ENCODE measurements at places on chromosomes 2 and 18.

- DNase-seq, result no peak
These were observed 258.5 kb downstream of the TWIST2 start for GRCh38 chr2:239106314-239106908.

DNA sequence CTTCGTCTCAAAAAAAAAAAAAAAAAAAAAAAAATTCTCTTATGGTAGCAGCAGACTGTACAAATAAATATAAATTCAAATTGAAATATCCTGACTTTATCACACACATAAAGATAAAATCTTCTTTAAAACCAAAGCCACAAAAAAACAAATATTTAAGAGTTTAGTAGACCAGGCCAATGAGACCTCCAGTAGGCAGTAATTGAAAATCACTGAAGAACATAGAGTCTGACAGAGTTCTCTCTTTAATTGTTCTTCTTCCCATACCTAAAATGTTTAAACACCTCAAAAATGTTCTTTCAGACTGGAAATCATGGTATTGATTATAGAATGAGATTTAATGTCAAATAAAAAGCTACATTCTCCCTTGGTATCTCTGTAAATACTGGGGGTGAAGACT is 20.8 kb downstream of the PRPF40A start:
- DNase-seq, result no peak

- DNase-seq, result no peak
These were observed 77.5 kb upstream of the FZD5 start for GRCh38 chr2:207847098-207847806.

GRCh38 chr2:174682578-174683391 is 81.5 kb downstream of the CHRNA1 start:
- peak; percentile 38 for DNase-seq

GRCh38 chr2:36606925-36607324 is 9.0 kb upstream of the FEZ2 start:
- DNase-seq, result no peak

DNA sequence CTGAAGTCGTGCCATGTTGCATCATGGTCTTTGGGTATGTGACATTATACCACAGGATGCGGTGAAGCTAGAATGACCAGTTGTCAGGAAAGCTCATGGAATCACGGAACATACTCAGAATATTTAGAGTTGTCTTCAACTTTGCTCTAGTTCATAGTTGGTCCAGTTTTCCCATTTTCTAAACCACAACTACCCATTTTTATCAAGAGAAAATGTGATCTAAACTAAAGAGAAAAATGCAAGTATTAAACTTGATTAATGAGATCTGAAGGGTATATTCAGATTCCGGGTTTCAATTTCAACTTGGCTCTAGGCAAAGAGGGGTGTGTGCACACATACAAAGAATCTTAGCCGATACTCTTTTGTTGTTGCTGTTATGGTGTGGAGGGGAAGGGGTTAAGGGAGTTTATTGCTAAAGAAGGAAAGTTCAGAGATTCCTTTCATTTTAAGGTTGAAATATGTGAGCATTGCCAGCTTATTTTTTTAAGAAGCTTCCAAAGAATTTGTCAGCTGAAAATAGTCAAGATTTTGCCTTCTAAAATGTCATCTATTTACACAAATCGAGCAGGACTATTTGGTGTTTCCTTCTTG is 516.6 kb upstream of the ZEB2 start:
- no peak for DNase-seq

GRCh38 chr2:203675086-203675485 is 31.4 kb upstream of the CD28 start:
- DNase-seq, result no peak

DNA sequence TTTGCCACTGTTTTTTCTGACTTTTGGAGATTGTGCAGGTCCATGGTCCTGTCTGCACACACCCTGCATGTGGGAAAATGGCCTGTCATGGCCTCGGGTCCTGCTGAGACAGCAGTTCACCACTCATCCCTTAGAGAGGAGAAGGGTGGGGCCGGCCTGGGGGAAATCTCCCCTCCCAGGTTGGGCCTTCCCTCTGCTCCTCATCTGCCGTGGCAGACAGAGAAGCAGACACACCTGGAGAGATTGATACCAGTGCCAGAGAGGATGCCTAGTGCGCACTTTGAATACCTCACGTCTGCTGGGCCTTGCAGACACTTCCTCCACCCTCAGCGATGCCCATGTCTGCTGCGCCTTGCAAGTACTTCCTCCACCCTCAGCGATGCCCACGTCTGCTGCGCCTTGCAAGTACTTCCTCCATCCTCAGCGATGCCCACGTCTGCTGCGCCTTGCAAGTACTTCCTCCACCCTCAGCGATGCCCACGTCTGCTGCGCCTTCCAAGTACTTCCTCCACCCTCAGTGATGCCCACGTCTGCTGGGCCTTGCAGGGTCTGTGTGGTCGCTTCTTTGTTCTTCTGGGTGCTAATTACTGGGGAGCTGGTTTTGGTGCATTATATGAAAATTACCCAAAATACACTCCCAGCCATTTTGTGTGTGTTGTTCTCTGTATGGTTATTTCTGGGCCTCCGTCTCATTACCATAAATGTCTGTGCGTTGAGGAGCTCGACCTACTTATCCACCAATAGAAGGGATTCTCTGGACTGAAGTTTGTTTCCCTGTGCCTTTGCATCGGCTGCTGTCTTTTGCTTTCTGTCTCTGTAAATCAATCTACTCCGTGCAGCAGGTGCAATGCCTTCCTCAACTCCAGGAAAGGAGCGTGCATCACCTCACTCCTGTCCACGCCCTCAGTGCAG is 186.9 kb upstream of the PXDN start:
- no peak for DNase-seq

- DNase-seq, result no peak
These were observed 15.2 kb downstream of the SMAD2 start for GRCh38 chr18:47915229-47915628.

DNA sequence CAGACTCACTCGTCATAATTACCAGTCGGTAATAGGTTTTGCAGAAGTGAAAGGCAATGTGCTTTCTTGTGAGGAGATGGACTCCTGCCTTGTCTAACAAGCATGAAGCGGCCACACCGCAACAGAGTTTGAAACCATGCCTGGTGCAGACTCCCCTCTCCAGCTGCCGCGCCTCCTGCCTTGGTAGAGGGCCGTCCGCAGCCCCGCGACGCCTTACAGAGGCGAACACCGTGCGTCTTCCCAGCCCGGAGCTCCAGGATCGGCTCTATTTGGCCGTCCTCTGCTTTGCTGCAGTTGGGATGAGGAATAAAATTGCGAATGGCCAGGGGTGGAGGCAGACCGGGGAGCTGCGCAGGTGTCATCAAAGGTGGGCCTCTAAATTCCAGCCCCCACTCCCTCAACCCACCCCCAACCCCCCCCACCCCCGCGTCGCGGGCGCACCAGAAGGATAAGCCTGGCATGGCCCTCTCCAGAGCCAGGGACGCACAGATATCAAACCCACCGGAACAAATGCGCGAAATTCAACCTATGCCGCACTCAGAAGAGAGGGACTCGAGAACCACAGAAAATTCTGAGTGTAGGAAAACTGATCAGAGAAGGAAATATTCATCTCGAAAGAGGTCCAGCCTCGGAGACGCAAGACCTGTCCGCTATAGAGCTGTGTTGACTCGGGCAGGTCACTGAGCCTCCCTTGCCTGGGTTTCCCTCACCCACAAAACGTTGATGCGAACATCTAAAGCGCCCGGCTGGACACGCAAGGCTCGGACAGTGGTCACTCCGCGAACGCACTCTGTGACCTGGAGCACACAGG is 1.1 kb downstream of the TRABD2A start:
- DNase-seq, result no peak

GRCh38 chr18:23351521-23351920 is 101.6 kb upstream of the RIOK3 start:
- DNase-seq, result no peak

GRCh38 chr2:60379684-60380083 is 173.8 kb downstream of the BCL11A start:
- no peak for DNase-seq

DNA sequence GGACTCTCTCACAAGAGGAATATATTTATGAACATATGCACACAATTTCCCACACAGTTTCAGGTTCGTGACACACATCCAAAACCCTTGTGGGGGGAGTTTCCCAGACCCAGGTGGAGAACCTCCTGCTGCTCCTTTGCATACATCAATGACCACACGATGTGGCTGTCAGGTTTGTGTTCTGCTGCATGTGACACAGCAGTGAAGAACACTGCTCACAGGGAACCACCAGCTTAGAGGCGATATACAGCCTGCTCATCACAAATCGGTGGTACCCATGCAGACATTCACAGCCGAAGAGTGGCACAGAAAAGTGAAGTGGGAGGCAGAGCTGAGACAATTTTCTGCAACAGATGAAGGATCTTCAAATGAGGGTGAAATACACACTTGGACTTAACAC is 175.6 kb upstream of the ZFP36L2 start:
- DNase-seq, result no peak

DNA sequence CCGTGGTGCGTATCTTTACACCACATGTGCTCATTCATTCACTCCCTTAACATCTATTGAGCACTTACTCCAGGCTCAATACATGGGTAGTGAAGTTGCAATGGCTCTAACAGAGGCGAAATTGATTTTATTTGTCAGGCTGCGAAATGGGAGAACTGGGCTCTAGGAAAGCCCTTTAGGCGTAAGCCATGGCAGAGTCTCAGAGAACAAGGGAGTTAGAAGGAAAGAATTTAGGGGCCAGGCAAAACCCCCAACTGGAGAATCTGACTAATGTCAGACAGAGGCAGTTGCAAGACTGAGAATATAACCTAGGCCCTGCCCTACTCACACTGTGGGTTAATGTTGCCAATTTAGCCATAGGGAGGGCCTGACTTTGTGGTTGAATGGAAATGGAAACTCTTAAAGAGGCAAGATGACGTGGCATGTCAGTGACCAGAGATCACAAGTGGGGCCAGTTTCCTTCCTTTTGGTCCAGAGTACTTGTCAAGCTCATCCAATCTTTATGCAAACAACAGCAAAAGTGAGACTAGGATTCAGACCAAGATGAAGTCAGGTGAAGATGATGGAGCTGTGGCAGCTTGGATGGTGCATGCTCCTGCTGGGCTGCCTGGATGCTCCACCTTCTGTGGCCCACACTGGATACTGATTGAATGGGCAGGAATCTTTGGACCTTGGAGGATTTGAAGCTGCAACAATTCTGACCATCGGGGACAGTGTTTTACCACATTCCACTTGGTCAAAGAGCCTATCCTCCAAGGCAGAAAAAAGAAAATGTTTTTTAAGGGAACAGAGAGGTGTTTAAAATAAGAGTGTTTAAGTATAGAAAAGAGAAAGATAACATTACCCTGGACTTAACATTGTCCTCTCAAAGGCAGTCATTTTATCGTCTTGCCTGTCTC is 92.2 kb downstream of the CAPN13 start:
- no peak for DNase-seq

GRCh38 chr18:10562773-10563160 is 36.9 kb downstream of the NAPG start:
- no peak for DNase-seq

DNA sequence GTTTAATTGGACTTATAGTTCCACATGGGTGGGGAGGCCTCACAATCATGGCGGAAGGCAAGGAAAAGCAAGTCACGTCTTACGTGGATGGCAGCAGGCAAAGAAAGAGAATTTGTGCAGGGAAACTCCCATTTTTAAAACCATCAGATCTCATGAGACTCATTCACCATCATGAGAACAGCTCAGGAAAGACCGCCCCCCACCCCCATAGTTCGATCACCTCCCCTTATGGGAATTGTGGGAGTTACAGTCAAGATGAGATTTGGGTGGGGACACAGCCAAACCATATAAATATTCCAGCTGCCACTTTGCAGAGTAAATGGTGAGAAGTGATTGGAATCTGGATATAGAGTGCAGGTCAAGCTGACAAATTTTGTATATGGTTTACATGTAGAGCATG is 187.4 kb downstream of the ARL4C start:
- no peak for DNase-seq

- DNase-seq, result no peak
These were observed 25.7 kb downstream of the RRM2 start for GRCh38 chr2:10148268-10148667.

DNA sequence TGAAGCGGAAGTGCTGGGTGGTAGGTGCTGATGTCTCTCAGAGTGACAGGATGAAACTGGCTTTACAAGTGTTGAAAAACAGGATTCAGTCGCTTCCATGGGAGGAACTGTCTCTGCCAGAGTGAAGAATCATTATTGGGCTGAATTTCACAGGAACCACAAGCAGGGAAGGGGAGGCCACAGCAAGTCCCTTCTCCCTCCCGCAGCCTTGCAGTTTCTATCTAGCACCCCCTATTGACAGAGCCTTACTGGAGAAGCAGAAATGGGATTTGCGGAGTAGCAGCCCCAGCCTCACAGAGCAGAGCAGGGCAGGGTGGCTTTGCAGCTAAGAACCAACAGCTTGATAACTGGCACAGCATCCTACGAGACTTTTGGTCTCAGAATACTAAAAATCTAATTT is 33.3 kb upstream of the RMP24 start:
- DNase-seq, result no peak

DNA sequence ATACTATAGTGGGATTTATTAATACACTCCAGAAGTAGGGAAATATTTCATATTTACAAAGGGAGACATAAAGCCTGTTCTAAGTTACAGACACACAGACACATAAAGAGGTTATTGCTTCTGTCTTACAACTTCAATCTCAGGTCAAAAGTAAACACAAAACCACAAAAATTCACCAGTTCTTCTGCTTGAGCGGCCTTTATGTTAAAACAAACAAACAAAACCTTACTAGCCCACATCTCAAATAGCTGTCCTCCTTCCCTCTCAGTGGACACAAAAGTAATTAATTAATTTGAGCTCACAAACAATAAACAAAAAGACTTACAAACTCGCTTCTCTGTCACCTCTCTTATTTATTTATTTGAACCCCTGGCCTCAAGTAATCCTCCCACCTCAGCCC is 1.5 kb upstream of the ASNSD1 start:
- no peak for DNase-seq

- DNase-seq, result no peak
These were observed 7.5 kb downstream of the C2orf49 start for GRCh38 chr2:105344704-105345345.

GRCh38 chr18:54946149-54946581 is 13.1 kb downstream of the CCDC68 start:
- DNase-seq, result no peak

DNA sequence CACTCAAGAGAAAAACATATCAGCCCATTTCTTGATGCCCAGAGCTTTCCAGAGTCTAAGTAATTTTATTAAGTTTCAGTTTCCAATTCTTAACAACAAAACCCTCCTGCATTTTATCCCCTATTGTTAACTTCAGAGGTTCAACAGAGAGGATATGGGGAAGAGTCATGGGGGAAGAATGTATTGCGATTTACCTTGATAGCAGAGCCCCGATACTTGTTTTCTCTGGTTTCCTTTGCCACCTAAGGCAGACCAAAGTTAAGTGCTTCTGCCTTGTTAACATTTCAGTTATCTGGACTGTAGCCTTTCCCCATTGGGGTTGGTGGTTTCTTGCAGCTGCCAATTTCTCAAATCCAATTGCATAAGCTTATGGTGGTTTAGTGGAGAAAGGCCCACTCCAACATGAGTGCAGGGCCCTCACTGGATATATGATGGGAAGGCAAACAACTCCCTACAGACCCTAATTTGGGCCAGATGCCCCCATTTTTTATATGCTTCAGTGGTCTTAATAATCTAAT is 82.0 kb upstream of the ITGB6 start:
- no peak for DNase-seq

Data from effector memory CD4-positive, alpha-beta T cell (primary cell).